ENCODE measurements at places on chromosomes 11 and 22. TPM values are rescaled to one million over a fixed set of nuclear protein-coding genes. Genes with fewer than 3 reads are reported as not detected.
A peak's percentile ranks its signal among the peaks of the same experiment; 100 is the strongest.

Gene DNAJB7
- not detected for total RNA-seq

Gene CHST1
- total RNA-seq, result 0.18 TPM

DNA sequence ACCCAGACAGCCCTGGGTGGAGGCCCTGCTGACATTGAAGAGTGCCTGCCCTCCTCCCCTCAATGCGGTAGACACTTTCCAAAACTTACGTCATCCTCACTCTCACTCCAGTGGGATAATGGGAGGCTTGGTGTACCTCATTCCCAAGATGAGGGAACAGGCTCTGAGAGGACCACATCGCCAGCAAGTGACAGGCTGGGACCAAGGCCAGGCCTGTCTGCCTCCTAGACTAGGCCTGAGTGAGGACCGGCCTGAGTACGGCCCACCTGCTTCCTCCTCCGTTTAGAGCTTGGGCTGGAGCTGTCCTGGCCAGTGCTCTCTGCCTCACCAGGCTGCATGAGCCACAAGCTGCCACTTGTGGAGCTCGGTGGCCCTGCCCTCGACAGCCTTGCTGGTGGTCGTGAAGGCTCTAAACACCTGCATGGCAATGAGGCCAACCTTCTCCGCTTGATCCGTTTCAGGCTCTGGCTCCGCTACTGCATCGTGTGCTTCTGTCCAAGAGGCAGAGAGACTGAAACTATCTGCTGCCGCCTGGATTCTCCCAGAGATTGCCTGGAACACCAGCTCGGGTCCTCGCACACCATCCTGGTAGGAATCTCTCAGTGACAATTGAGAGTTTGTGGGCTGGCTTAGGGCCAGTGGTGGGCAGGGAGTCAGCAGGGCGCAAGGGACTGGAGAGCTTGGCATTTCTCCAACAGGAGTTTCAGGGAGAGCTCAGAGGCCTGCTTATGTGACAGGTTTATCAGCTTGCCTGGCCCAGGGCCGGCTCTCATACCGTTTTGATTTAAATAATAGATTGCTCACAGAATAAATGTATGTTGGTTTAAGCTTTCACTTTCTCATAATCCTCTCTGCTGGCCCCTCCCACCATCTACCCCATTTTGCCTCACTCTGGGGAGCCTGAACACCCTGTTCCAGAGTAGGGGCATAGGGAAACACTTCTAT, 9.4 kb downstream of the LRRC75B start:
- DNase-seq, result no peak

Gene HBG2
- total RNA-seq, result 0.41 TPM

DNA sequence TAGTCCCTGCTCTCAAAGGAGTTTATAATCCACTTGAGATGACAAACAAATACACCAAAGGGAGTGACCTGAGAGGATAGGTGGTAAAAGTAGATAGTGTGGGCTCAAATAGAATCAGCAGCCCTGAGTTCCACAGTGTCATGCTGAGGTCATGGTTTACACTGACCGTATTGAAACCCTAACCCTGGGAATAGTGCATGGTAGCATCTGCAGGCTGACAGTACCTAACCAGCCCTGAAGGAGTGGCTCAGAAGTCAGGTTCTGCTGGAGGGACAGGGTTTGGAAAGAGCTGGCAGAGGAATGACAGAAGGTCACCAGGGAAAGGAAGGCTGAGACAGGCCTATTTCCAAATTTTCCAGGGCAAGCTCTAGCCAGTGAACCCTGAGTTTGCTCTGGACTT, 9.2 kb upstream of the TMPRSS5 start:
- DNase-seq, result no peak

- DNase-seq, result no peak
These were observed 11.5 kb upstream of the FTH1 start for GRCh38 chr11:61978703-61979661.

Gene DUSP8
- 1.1 TPM for total RNA-seq

DNA sequence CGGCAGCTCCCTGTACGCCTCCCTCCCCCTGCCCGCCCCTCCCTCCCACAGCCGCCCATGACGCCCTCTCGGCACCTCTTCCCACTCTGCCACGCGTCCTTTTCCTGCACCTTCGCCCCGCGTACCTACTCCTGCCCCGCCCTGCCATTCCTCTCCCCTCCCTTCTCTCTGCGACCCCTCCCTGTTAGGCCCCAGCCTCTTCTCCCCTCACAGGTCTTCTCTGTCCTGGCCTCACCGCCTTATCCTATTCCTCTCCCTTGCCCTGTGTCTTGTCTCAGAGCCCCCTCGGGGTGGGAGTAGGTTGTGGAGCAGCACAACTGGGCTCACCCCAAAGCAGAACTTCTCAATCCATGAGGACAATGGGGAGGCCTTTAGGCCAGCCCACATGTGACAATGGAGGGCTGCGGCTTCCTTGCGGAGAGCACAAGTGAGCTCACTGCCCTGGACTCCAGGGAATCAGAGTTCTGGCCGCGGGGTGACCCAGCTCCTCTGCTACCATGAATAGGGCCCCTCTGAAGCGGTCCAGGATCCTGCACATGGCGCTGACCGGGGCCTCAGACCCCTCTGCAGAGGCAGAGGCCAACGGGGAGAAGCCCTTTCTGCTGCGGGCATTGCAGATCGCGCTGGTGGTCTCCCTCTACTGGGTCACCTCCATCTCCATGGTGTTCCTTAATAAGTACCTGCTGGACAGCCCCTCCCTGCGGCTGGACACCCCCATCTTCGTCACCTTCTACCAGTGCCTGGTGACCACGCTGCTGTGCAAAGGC, 539 bp downstream of the SLC35C1 start:
- no peak for DNase-seq

GRCh38 chr11:6736495-6737121, 35.2 kb downstream of the OR2AG2 start:
- DNase-seq, result no peak

DNA sequence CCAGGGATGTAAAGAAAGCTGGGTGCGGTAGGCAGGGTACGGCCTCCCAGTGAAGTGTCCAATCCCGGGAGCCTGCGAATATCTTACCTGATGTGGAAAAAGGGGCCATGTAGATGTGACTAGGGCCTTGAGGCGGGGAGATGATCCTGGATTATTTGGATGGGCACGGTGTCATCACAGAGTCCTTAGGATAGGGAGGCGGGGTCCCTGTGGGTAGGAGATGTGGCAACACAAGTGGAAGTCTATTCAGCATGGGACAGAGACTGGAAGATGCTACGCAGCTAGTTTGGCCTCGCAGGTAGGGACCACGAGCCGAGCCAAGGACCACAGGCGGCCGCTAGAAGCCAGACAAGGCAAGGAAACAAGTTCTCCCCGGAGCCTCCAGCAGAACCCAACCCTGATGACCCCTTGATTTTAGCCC, 46.4 kb upstream of the SHANK2 start:
- no peak for DNase-seq

Gene PAX6
- 0.39 TPM for total RNA-seq

GRCh38 chr22:41355895-41356294, 25.8 kb upstream of the TEF start:
- DNase-seq, result no peak

DNA sequence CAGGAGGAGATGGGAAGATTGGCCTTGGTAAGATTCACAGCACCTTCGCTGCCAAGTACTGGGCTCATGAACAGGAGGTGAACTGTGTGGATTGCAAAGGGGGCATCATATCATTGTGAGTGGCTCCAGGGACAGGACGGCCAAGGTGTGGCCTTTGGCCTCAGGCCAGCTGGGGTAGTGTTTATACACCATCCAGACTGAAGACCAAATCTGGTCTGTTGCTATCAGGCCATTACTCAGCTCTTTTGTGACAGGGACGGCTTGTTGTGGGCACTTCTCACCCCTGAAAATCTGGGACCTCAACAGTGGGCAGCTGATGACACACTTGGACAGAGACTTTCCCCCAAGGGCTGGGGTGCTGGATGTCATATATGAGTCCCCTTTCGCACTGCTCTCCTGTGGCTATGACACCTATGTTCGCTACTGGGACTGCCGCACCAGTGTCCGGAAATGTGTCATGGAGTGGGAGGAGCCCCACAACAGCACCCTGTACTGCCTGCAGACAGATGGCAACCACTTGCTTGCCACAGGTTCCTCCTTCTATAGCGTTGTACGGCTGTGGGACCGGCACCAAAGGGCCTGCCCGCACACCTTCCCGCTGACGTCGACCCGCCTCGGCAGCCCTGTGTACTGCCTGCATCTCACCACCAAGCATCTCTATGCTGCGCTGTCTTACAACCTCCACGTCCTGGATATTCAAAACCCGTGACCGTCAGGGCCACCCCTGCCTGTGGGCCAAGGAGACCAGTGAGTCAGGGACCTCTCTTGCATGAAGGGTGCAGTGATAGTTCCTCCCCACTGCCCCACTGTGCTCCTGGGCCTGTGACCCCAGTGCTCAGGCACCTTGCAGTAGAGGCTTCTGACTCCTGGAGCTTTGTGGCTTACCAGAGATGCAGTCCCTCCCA, 83.6 kb downstream of the BCR start:
- DNase-seq, result no peak

DNA sequence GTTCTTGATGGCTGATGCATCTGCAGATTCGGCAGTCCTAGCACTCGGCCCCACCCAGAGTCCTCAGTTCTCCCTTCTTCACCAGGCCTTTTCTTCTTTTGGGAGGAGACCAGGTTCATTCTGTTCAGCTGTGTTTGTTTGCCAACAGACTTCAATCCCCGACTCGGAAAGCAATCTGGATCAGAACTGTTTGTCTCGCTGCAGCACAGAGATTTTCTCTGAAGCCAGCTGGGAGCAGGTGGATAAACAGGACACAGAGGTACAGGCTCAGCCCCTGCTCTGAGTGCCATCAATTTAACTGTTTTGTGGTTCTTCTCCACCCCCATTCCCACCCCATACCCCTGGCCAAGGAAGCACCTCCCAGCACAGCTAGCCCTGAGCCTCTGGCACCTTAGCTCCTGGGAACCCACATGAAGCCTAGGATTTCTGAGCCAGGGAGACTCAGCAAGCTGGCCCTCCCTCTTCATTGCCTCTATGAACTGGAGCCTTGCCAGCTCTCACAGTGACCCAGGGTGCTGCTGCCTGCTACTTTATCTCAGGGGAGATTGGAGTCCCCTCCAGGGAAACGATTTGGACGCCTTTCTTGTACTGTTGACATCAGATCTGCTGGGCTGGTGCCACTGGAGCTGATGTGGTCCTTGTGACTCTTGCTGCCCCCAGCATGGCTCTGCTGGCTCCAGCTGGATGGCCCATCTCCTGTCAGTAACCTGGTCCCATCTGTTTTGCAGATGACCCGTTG, 58.2 kb upstream of the HORMAD2 start:
- DNase-seq, result no peak

Gene FREY1
- total RNA-seq, result 0.64 TPM

Gene NNMT
- not detected for total RNA-seq

- DNase-seq, result peak; percentile 17
These were observed 36.1 kb upstream of the SCN3B start for GRCh38 chr11:123690485-123690884.

Gene SYT13
- total RNA-seq, result not detected

DNA sequence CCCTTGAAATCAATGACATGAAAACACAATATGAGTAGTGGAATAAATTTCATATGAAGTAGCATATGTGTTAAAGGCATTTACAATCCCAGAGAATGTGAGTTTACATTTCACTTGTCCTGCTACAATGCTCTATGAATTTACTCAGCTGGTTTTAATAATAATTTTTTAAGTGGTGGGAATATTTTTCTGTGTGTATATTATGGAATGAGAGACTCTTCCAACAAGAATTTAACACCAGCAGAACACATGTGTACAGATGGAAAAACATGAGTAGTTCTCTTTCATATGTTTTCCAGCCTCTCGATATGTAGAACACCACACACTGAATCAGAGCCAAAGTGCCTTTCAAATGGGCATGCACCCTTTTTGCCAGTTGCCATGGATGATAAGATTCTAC, 170.4 kb downstream of the MAML2 start:
- no peak for DNase-seq

DNA sequence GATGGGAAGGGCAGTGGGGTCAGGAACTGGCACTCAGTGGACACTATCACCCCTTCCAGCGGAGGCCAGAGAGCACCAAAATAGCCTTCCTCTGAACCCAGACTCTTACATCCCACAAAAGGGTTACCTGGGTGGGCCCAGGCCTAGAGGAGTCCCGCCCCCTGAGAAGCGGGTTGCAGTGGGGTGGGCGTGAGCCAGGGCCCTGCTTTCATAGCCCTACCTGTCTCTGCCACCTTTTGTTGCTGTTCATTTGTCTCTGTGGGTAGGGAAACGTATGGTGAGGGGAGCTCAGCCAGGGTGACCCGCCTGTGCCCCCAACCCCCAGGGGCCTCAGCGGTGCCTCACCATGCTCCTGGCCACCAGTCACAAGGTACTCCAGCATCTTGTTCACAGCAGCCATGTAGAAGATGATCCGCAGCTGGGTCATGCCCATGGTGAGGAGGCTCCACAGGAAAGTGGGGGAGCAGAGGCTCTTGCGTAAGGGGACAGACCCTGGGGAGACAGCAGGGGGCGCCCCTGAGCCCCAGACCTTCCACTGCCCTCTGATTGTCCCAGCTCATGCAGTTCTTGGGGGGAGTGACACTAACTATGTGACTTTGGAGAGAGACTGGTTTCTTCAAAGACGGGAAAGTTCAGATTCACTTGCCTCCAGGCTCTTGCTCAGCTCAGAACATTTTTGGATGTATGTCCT, 24.0 kb downstream of the SLC43A1 start:
- no peak for DNase-seq

GRCh38 chr11:94183886-94184264, 55.2 kb downstream of the PANX1 start:
- no peak for DNase-seq

Gene OR4D5
- not detected for total RNA-seq

DNA sequence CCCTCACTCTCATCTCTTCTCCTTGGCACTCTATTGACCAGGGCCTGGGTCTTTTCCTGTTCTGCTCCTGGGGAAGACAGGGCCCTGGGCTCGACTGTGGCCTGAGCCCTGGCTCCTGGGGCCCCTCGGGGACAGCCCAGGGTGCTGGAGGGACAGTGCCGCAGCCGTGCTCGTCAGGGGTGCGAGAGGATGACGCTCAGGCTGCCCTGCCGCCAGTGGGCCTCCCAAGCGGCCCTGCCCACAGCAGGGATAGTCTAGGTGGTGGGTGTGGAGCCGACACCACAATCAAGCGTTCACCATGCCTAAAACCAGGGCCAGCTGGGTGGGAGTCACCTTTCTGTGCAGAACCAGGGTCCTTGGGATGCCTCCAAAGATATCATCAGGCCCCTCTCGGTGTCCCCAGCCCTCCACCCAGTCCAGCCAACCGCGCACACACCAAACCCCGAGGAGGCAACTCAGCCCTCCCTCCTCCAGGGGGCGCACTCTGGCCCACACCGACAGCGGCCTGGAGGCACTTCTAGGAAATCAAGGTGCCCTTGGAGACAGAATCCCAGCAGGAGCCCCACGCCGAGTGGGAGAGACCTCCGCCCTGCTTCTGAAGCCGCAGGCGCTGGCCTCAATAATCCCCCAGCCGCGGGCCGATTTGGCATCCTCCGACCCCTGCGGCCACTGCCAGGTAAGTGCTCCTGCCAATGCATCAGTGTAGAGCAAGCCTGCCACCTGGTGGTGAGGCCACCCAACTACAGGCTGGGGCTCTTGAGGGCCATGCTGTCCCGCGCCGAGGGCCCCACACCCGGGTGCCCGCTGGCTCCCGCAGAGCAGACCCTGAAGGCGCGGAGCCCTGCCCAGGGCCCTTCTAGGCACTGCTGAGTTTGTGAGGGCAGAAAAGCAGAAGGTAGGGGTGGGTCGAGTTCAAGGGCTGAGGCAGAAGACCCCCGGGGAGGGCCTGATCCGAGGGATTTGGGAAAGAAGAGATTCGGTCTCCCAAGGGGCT, 496.4 kb downstream of the BUD13 start:
- DNase-seq, result peak; percentile 61

All from activated naive CD4-positive, alpha-beta T cell treated with anti-CD3 and anti-CD28 coated beads, Interleukin-2, amount 50 U/mL, for 72 hours (primary cell).